ENCODE measurements at places on chromosomes 2 and 18.

DNA sequence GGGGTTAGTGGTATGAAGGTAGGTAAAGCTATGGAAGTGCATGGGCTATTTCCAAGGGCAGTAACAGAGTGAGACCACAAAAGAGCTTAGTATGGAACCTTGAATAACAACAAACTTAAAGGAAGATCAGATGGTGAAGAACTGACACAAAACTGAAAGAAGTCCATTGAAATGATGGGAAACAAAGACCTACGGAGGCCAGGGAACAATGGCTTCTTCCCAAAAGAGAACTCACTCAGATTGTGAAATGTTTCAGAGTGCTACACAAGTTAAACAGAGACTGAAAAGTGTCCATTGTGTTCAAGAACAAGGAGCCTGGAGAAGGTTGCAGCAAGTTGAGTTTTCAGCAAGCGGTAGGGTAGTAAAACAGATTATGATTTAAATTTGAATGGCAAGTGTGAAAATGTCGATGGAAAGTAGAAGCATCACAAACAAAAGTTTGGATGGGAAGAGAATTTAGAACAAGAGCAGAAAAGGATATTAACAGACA is 700.0 kb upstream of the NXPH2 start:
- no peak for DNase-seq

DNA sequence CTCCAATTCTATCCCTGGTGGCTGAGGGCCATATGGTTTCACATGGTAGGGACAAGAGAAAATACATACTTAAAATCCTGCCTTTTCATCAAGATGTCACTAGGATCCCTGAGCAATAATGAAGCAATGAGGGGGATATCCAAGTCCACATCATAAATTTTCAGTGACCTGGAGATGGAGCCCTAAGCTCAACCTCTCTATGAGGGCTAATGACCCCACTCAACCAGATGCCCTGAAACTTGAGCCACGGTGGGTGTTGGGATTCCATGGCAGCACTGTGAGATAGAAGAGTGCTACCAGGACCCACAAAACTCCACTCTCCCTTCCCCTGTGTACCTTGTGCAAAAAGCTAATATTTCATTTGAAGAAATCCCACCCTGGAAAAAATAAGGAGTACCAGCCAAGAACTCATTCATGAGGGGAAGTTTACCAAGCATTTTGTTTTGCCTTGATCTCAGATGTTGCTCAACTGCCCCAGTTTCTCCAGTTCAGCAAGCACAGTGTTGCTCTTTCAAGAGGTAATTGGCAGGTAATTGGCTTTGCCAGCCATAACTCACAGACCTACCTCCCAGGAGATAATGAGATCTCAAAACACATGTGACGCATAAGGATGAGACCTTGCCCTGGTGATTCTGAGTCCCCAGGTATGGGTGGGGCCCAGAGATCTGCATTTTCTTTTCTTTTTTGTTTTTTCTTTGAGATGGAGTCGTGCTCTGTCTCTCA is 51.0 kb upstream of the TTC39C start:
- DNase-seq, result no peak

DNA sequence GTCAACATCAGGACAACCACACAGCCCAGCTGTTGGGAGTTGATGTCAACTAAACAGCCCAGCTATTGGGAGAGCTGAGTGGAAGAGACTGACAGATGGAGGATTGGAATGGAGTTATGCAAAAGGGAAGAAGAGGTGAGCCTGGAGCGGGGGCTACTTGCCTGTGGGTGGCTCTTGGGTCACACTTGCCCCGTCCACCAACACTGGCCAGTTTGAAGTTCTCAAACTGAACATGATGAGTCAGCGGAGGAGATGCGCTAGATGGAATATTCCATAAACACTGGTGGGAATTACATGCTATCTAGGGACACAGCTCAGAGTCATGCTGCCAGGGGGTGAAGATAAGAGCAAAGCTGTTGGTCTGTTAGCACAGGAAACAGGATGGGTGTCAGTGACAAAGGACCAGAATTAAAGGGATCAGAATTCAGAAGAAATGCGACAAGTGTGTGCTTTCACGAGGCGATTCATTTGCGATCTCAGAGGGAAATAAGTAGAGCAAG is 33.2 kb upstream of the AGAP1 start:
- no peak for DNase-seq

DNA sequence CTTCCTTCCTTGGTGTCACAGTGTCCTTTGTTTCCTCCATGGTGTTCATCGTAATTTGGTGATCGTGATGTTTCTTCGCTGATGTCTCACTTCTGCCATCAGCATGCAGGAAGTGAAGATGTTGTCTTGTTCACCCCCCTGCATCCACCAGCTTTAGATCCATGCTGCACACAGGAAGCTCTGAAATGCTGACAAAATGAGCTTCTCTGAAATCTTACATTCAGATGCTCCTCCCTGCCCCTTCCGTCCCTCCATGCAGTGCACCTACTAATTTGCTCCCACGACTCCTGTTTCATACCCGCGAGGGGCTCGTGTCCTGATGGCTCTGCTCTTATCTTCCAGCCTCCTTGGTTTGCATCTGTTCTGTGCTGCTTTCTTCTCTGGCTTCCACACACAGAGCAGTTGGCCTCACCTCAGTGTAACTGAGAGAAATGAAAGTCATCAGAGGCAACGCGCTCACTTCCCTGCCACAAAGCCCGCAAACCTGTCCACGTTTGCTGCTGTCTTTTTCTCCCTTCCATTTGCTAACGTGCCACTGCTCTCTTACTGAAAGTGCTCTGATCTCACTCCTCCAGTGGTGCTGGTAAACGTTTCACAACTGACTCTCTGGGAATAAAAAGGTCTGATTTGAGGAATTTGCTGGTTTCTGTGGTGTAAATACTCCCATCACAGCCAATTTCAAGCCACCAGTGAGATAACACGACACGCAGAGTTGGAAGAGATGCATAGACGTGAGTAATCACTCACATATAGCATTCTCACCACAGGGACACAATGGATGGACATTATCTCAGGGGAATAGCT is 41.0 kb upstream of the MGAT4A start:
- no peak for DNase-seq

DNA sequence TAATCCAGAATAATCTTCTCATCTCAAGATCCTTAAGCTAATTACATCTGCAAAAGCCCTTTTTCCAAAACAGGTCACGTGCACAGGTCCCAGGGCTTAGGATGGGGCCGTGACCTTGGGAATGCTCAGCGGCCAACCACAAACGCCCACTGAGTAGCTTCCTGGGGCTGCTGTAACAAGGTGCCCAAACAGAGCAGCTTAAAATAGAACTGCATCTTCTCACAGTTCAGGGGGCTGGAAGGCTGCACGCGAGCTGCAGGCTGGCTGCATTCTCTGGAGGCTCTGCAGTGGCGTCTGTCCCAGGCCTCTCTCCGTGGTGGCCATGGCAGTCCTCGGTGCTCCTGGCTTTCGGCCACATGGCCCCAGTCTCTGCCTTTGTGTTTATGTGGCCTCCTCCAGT is 31.9 kb downstream of the ADI1 start:
- no peak for DNase-seq

GRCh38 chr2:74498500-74499266 is 720 bp downstream of the LBX2 start:
- no peak for DNase-seq

DNA sequence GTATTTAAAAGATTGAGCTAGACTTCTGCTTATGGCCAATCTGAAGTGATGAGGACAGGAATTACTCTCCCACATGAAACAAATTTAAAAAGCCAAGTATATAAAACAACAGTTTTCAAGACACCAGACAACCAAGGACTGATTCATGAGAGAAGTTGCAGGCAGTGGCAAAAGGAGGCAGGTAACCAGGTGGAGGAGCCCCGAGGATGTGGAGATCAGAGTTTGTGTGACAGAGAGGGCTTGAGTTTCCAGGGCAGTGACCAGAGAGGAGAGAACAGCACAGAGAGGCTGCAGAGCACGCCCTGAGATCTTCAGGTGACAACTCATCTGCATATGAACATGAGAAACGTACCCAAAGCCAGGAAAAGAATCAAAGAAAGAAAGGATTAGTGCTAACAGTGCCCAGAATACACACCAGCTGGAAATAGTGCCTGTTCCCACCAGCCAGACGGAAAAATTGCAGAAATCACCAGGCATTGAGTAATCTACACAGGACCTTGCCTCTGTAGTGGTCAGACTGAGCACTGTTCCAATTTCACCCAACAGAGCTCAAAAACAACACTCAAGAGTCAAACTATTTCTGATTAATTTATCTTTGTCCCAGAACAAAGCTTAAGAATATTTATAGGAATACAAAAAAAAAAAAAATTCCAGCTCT is 173.1 kb downstream of the SEPTIN10 start:
- no peak for DNase-seq
